Mucosa of descending colon (tissue), 3 donors: ENCODE measurements at places on chromosomes 5 and 9.

- no peak for DNase-seq
Observed at GRCh38 chr9:116467740-116468351, 219.3 kb upstream of the TRIM32 start.

- DNase-seq, result no peak
Observed at GRCh38 chr5:149913436-149914419, 30.9 kb downstream of the PDE6A start.

- DNase-seq, result no peak
Observed at GRCh38 chr5:95718203-95718602, 12.9 kb upstream of the RHOBTB3 start.

DNA sequence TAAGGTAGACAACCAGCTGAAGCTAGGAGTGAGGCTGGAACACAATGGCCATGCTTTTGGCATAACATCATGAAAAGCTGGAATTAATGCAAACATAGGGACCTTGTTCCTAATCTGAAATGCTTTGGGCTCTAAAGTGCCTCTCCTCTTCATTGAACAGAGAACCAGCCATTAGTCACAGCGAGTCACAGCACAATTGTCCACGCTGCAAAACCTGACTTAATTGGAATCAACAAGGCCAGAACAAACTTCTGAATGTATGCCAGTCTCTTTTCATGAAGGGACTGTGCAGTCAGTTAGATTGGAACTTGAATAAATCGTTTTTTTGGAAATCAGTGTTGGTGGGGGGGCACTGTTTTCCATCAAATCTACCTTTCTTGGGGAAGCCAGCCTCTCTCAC is 96.5 kb downstream of the JAKMIP2 start:
- no peak for DNase-seq

- DNase-seq, result no peak
Observed at GRCh38 chr9:135522137-135522877, 1.1 kb downstream of the LCN1 start.

GRCh38 chr9:106039151-106039935 is 345.0 kb downstream of the TMEM38B start:
- no peak for DNase-seq

GRCh38 chr5:39187831-39188731 is 31.3 kb downstream of the FYB1 start:
- DNase-seq, result no peak
